Urothelium cell line (cell line): ENCODE measurements at places on chromosomes 13 and 19.
A peak's percentile ranks its signal among the peaks of the same experiment; 100 is the strongest.

GRCh38 chr19:3459089-3459881 lies 21.0 kb downstream of the SMIM24 start:
- peak; percentile 83 for DNase-seq

DNA sequence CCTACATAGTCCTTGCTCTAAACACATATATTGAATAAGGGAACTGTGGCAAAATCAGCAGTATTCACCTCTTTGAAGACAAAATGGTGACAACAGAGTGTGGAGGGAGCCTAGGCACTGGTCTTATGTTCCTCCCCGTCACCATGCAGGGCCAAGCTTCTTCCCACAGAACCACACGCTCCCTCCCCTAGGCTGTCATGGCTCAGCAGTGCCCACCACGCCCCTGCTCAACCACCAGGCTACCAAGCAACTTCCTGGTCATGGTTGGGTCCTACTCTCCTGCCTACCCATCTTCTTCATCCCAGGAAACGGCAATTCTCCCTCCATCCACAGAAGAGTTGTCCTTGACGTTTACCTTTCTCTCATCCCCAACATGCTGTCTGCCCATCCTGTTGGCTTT lies 126.1 kb downstream of the CRYL1 start:
- DNase-seq, result no peak

DNA sequence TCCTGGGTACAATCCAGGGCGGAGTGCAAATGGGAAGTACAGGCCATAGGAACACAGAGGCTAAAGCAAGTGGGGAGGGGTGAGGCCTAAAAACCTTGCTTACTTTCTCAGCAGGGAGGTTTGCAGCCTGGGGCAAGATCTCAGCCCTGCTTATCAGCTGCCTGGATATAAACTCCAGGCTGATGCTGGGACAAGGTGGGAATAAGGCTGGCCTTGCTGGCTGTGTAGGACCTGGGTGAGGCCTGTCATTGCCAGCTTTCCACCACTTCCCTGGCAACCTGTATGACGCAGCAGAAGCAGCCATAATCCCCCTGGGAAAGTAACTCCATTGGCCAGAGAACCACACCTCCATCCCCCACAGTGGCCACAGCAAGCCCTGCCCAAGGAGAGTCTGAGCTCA lies 279.1 kb upstream of the ATXN8OS start:
- no peak for DNase-seq

DNA sequence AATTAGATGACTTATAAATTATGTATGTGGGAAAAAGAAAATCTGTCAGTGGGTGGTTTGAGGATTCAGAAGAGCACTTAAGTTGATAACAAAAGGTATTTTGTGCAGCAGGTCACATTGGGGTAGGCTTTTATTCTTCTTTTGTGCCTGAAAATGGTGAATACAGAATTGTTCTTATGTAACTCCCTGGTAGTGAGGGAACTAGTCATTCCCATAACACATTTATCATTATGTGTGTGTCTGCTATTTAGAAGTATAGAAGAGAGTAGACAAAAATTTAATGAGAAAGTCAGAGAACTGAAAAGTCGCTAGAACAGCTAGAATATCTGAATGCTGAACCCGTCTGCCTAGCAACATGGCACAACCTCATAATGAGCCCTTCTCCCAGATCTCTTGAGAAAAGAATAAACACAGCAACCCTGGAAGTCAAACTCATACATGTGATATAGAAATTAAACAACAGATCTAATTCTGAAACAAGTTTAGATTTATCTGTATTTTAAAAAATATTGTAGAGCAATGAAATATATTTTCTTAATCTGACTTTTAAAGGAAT lies 111.8 kb upstream of the EDNRB start:
- DNase-seq, result no peak

- no peak for DNase-seq
Measured at GRCh38 chr19:14035706-14036105, 4.1 kb downstream of the IL27RA start.

DNA sequence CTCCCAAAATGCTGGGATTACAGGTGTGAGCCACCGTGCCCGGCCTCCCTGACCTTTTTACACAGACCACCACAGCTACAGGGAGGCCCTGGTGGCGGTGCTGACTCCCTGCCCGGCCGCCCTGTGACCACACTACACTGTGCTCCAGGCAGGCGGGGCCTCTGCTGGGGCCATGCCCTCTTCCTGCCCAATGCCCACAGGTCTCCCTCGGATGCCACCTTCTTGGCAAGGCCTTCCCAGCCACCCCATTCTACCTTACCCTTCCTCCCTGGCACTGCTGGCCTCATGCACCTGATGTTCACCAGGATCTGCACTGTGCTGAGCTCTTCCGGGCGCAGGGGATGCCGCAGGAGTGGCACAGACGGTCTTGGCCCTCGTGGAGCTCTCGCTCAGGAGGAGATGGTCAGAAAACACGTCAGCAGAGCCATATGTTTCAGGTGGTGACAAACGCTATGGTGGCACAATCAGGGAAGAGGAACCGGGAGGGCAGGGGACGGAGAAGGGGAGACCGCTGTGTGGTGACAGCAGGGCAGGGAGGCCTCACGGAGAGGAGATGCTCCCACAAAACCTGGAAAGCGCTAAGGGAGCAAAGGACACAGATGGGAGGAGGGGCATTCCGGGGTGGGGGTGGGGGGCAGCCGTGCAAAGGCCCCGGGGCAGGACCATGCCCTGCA lies 4.1 kb downstream of the PIP5K1C start:
- DNase-seq, result no peak

GRCh38 chr19:40284251-40284500 lies 969 bp downstream of the AKT2 start:
- DNase-seq, result no peak

DNA sequence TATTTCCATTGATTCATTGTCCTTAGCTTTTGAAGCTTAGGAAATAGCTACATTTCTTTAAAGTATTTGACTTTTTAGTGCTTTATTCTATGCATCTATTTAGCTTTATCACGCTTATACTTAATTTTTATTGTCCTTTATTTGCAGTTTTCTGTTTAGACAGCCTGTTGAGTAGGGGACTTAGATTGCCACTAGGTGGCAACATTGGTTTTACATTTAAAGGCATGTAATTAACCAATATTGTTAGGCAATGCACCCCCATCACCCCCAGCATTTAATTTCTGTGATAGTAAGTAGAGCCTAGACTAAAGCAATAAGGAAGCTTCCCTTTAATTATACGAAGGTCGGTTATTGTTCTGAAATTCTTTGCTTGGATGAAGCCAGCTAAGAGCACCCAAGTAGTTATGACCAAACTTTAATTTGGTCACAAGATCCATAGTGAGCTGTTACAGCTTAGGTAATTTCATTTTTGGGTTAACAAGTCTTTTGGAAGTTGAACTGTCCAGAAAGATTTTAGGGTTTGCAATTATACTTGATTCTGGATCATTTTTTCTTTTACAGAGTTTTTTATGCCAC lies 36.5 kb downstream of the B3GLCT start:
- peak; percentile 13 for DNase-seq

DNA sequence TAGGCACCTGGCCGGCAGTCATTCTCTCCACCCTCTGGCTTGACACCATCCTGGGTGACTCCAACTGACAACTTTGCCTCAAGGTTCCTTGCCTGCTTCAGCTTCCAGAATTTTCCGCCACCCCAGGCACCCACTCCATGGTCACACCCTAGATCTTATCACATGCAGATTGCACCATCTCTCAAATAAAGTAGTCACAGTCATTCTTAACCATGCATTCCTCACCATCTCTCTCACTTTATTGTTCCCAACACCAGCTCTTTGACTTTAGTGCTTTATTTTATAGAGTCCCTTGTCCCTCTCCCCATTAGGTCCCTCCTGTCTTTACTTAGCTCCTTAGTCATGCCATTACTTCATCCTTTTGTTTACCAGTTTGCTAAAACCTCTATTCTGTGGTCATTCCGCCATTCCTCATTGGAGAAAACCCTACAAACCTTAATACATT lies 351.7 kb downstream of the SPRY2 start:
- DNase-seq, result no peak
